ENCODE measurements at places on chromosomes 2 and 18.

GRCh38 chr2:38394903-38395341 lies 17.8 kb upstream of the ATL2 start:
- DNase-seq = no peak

- no peak for DNase-seq
Observed at GRCh38 chr2:203327582-203327900, 653 bp upstream of the ABI2 start.

DNA sequence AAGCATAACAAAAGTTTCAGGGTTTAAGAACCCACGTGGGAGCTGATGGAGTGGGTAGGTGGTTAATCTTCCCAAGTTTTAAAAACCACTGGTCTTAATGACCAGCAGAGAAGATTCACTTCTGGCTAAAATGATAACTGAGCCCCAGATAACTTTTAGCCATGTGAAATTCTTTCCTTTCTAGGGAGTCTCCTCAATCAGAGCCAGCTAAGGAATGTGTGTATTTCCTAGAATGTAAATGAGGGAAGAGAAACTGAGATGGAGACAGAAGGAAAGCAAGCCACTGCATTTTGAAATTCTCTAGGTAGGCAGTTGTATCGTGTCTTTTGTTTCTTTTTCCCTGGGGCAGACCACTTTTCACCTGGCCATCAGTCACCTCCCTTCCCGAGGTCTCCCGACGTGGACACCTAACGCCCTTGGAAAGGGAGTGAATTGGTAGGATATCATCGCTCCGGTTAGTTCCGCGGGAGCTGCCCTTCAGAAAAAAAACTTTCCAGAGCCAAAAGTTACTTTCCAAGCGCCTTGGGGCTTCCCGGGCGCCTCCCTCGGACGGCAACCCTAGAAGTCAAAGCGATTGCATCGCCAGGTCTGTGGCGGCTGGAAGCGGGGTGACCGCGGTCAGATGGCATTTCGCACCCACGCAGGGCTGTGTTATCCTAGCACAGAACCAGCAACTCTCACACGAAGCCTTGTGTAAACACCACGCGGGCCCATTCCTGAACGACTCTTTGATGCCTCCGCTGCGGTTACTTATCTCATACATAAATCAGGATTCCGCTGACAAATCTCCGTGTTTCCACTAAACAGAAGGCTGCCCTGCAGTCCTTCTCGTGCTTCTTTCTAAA lies 1.3 kb downstream of the COLEC12 start:
- DNase-seq = peak; percentile 43

DNA sequence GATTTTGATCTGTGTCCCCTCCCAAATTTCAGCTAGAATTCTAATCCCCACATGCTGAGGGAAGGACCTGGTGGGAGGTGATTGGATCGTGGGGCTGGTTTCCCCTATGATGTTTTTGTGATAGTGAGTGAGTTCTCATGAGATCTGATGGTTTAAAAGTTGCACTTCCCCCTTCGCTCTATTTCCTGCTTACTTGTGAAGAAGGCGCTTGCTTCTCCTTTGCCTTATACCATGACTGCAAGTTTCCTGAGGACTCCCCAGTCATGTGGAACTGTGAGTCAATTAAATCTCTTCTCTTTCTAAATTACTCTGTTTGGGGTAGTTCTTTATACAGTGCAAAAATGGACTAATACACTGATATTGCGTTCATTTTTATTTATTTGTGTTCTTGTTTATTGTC lies 636.8 kb upstream of the LINC00305 start:
- no peak for DNase-seq

- DNase-seq = no peak
Observed at GRCh38 chr2:55883357-55883756, 40.2 kb downstream of the EFEMP1 start.

GRCh38 chr2:171630812-171631626 lies 56.2 kb upstream of the DYNC1I2 start:
- no peak for DNase-seq

DNA sequence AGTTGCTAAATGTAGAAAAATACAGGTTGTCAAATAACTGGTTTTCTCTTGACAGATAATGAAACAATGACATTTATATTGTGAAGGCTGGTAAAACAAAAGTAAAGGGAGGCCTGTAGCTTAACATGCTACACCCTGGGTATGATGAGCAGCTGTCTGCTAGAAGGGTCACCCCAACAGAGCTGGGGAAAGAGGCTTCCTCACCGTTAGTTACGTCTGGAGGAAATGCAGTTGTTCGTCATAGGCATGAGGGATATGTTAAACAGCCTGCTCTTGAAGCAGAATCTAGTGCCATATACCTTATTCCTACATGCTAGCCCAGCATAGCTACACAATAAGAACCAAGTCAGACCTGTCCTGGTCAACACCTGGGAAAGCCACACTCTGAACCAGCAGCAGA lies 49.9 kb downstream of the LPIN2 start:
- no peak for DNase-seq

- no peak for DNase-seq
Observed at GRCh38 chr2:231423176-231423575, 27.7 kb downstream of the B3GNT7 start.

DNA sequence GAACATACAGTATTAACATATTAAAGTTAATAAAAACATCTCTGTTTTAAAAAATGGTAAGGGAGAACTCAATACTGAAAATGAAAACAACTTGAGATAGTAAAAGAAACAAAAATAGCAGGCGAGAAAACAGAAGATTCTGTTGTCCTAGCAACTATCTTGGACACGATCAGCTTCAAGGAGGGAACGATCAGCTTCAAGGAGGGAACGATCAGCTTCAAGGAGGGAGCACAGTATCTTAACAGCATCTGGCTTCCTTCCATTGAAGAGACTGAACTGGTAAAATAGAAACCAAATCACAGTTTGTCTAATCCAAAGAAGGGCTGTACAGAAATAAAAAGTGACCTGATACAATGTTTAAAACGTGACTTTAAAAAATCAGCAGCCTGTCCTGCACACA lies 51.8 kb downstream of the NDUFA10 start:
- DNase-seq = no peak

DNA sequence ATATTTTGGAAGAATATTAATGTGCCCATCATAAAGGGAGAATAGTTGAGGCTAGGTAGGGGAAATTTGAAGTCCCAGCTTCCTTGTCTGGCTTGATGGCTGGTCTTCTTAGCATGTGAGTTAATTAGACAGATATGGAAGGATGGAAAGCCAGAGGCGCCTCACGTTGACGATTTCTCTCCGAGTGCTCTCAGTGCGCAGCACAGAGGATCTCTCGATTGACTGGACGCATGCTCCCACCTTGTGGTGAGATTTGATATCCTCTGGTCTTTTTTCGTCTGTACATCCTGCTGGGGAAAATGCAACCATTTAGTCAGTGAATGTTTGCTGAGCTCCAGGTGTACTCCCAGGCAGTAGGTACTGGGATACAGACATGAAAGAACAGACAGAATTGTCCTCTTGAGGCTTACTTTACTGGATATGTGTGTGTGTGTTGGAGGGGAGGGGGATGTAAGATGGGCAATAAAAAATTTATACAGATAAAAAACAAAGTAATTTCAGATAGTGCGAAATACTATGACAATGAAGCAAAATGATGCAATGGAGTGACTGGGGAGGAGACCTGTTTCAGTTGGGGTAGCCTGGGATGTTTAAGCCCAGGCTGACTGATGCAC lies 66.9 kb upstream of the ZNG1B start:
- peak; percentile 54 for DNase-seq

DNA sequence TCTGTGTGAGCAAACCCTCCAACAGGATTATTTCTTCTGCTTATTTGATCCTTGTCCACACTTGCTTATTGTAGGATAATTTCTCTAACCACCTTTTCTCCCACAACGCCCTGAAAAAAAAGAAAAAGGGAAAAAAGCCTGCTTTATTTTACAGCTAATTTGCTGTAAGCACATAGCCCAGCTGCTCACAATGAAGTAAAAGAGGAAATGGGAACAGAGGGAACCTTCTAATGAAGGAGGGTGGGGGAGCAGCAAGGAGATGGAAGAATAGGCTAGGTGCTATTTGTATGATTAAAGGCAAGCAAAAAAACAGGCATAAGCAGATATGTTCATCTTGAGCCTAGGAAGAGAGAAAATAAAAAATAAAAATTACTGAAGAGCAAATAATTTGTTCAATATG lies 331.6 kb downstream of the TXNL1 start:
- DNase-seq = no peak

GRCh38 chr2:24489465-24490180 lies 1.4 kb upstream of the NCOA1 start:
- no peak for DNase-seq

GRCh38 chr2:174007010-174007409 lies 41.8 kb upstream of the SP3 start:
- no peak for DNase-seq

DNA sequence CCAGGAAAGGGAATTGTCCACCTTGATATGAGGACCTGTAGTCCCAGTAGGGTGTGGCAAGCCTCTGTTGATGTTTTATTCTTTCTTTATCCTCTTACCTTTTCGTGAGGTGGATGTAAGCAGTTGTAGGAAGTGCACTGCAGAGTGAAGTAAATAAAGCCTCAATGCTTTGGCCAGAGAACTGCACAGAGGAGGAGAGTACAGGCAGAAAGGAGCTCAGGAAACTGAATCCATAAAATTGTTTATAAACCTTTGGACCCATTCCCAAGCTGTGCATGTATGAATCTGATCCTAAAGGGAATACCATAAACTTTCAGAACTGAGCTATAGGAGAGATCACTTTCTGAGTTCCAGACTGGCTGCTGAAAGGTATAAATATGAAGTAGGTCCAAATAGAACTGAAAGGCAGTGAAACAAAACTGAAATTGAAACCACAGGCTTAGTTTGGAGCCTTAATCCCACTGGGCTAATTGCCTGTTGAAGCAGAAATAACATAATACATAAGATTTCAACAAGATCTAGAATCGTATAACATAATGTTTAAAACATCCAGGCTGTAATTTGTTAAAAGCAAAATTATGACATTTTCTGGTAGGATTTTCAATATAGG lies 17.9 kb upstream of the SLC9A4 start:
- no peak for DNase-seq

- DNase-seq = no peak
Observed at GRCh38 chr18:62802523-62802922, 87.2 kb downstream of the PHLPP1 start.

GRCh38 chr2:19762142-19762541 lies 139.6 kb downstream of the TTC32 start:
- DNase-seq = no peak

DNA sequence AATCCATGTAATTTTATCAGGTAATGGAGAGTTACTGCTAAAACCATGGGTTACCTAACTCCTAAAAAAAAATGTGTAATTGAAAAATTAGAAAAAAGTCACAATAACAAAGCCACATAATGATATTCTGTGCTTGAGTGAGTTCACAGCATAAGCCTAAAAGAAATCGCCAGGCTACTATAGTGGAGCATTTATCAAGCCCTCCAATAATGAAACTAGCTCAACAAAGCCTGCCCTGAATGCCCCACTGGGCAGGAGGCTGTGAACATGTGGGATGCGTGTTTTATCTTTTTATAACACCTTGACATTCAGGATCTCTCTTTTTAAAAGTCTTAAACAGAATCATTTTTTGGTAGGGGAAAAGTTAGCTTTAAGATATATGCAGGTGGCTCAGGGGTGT lies 86.3 kb downstream of the KCTD18 start:
- DNase-seq = no peak

DNA sequence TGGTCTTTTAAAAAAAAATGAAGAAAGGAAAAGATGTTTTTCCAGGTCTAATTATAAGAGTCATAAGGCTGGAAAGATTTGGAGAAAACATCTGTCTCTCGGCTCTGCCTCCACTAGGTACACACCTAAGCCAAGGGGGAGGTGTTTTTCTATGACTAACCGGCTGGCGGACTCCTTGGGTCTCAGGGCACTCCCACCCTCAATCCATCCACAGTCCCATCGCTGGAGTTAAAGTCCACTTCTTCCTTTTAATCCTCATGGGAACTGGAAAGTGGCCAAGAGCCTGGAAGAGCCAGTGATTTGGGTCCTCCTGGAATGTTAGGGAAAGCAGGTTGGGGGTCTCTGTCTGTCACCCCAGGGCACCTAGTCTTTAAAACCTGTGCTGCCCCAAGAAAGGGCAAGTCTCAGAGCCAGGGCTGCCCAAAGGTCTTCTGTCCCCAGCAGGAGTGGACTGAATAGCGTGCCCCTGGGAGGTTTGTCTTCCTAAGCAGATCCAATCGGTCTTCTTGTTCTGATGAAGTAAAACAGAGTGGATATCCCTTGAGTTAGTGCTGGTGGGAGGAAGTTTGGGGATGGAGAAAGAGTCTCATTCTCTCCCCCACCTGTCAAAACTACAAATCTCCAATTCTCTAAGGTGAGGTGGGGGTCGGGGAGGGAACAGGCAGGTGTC lies 66.4 kb downstream of the MCFD2 start:
- DNase-seq = peak; percentile 59

DNA sequence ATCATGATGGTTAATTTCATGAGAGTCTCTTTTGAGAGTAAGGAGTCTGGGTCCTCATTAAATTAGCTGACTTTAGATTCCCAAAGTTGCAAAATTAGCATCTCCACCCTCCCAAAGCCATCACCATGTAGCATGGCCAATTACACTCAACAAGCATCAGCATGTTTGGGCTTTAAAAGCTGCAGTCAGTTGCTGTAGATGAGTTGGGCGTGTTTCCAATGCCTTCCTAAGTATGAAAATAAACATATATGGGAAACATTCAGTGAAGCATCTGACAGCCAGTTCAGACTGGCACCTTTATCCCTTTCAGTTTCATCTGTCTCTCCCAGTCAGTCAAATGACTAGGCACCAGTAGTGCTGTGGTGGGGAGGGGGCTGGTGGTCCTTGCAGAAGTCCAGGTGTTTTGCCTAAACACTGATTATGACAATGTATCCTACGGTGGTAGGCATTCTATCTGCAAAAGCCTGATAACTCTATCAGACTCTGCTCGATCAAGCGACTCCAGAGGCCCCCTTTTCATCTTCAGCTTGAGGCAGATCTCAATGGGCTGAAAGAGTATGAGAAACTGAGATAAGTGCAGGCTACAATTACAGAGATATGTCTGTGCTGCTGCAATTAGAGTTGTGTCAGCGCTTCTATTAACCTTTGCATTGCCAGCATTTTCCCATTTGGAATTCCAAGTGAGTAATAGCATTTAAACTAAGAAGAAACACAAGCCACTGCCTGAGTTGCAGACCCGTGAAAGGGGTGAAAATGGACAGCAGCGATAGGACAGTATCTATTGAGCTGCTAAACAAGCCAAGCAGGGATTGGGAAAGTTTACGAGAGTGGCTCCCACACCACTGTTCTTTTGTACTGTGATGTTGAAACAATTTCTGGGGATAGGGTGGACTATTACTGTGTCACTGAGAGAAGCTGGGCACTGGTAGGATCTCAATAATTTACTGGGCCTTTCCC lies 67.3 kb upstream of the SPOPL start:
- no peak for DNase-seq

- DNase-seq = no peak
Observed at GRCh38 chr2:172813314-172813888, 77.8 kb downstream of the RAPGEF4 start.

DNA sequence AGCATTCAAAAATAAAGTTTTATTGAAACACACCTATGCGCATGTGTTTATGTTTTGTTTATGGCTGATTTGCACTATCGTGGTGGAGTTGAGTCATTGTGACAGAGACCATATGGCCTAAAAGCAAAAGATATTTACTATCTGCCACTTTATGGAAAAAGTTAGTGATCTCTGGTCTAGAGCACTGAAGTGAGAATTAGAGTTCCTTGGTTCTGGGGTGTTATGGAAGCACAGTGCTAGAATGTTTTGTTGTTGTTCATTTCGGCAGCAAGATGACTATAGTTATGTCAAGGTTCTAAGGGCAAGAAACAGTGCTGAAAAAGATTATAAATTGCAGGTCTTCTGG lies 416.5 kb downstream of the SLC4A3 start:
- no peak for DNase-seq
